Pericardium fibroblast (primary cell): ENCODE measurements at places on chromosomes 16 and 17. TPM values are rescaled to one million over a fixed set of nuclear protein-coding genes. Genes with fewer than 3 reads are reported as not detected.

Gene TBX2
- 8.8 and 12.7 TPM in 2 replicates for total RNA-seq

Gene STAT3
- total RNA-seq, result 110 and 130 TPM in 2 replicates

Gene KSR1
- 7.4 and 20.8 TPM in 2 replicates for total RNA-seq

Gene SMIM22
- total RNA-seq, result not detected in 2 replicates

Gene CCL15
- total RNA-seq, result not detected in 2 replicates

Gene CD300H
- not detected in 2 replicates for total RNA-seq

Gene GRAPL
- total RNA-seq, result not detected in 2 replicates

Gene PHOSPHO1
- total RNA-seq, result 0.12 TPM in 1 of 2 replicates, not detected in the other

Gene PRSS33
- total RNA-seq, result not detected in 2 replicates

Gene KRT24
- not detected in 2 replicates for total RNA-seq

Gene SLFN14
- not detected in 2 replicates for total RNA-seq

Gene YWHAE
- 526 and 560 TPM in 2 replicates for total RNA-seq

Gene HIGD1B
- total RNA-seq, result not detected in 2 replicates

Gene SLC16A5
- 5.0 and 6.0 TPM in 2 replicates for total RNA-seq

Gene SULT1A1
- total RNA-seq, result 10.6 and 47.4 TPM in 2 replicates

Gene TPPP3
- not detected in 2 replicates for total RNA-seq

Gene KIFC3
- total RNA-seq, result 12.0 and 54.6 TPM in 2 replicates

Gene JUP
- 17.4 and 28.9 TPM in 2 replicates for total RNA-seq

Gene CHST4
- not detected in 2 replicates for total RNA-seq

Gene ARHGDIA
- 174 and 302 TPM in 2 replicates for total RNA-seq

Gene KRTAP9-4
- total RNA-seq, result not detected in 2 replicates

Gene MRPL12
- 51.1 and 76.6 TPM in 2 replicates for total RNA-seq

Gene BBS2
- total RNA-seq, result 32.9 and 64.7 TPM in 2 replicates

Gene HS3ST4
- total RNA-seq, result not detected in 2 replicates

Gene FOXN1
- total RNA-seq, result 0.12 TPM in 1 of 2 replicates, not detected in the other

Gene KRTAP2-3
- not detected in 2 replicates for total RNA-seq

Gene HOXB1
- not detected in 2 replicates for total RNA-seq

Gene ABCA10
- 0.51 and 4.2 TPM in 2 replicates for total RNA-seq

Gene DNAAF8
- total RNA-seq, result 0.09 and 5.1 TPM in 2 replicates

Gene PARD6A
- total RNA-seq, result 1.5 TPM in 1 of 2 replicates, not detected in the other

Gene MOSMO
- 7.7 and 12.3 TPM in 2 replicates for total RNA-seq

Gene ZNF764
- total RNA-seq, result 9.0 and 9.4 TPM in 2 replicates

Gene RPL23
- total RNA-seq, result 1,910 and 2,508 TPM in 2 replicates

Gene CD79B
- total RNA-seq, result not detected in 2 replicates

Gene DGKE
- 1.1 and 4.3 TPM in 2 replicates for total RNA-seq

Gene KRT20
- total RNA-seq, result not detected in 2 replicates

Gene DHRS7C
- not detected in 2 replicates for total RNA-seq

Gene PLA2G10
- not detected in 2 replicates for total RNA-seq
